HCT116 (cell line): ENCODE measurements at places on chromosomes 16 and 17. TPM values are rescaled to one million over a fixed set of nuclear protein-coding genes. Genes with fewer than 3 reads are reported as not detected.

DNA sequence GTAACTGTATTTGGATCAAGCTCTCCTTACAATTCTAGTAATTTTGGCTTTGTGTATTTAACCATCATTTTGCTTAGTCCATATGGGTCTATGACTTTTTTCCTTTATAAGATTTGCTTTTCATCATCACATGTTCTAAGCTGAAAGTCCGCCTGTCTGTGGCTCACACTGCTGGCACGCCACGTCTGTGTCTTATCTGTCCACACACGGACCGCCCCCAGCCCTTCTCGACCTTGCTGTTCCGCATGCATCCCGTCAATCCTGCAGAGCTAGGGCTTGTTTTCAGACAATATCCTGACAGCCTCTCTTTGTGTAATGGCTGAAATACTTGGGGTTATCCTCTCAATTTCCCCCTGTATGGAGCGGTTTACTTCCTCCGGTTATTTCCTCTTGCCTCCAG lies 8.4 kb upstream of the ALDH3A1 start:
- DNase-seq = no peak

- DNase-seq = no peak
Observed at GRCh38 chr16:88130681-88131080, 179.4 kb downstream of the BANP start.

DNA sequence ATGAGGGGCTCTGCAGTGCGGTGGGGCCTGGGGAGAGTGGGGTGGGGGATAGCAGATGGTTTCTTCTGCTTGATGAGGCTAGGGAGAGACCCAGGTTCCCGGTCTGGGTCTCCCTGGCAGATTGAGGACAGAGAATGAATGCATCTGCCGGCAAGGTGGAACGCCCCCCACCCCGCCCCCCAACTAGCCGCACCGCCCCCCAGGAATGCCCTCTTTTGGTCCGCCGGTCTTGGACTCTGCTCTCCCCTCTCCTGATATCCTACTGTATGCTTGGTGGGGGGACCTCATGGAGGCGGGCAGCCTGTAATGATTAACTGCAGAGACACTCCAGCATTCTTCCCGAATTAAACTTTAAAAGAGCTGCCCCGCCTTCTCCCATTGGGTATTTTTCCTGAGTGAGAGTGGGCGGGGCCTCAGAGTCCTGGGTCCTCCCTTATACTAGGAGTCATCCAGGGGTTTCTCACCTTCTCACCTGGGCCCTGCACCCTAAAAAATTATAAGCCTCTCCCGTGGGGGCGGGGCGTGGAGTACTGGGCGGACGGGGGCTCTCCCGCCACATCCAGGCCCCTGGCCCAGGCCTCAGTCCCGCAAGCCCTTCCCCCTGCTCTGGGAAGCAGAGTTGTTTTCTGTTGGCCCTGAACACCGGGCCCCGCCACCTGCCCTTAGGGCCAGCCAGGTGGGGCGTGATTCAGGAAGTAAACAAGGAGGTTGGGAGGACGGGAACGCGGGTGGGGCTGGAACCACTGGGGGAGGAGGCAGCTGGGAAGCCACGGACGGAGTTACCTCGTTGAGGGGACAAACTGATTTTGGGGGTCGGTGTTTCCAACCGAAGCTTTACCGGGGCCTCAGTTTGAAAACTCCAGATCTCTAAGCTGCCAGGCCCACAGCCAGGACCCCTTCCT lies 1.5 kb downstream of the GRB7 start:
- DNase-seq = peak; percentile 34

GRCh38 chr17:34285286-34285792 lies at the start of gene CCL11:
CCL11 (plus strand) TSS chr17:34285742; CDS start chr17:34285809, 67 bp downstream.
- DNase-seq = no peak

GRCh38 chr17:55749985-55750384 lies 866 bp upstream of the PCTP start:
- no peak for DNase-seq

GRCh38 chr16:17921357-17921978 lies 415.1 kb downstream of the NPIPA8 start:
- peak; percentile 48 for DNase-seq

DNA sequence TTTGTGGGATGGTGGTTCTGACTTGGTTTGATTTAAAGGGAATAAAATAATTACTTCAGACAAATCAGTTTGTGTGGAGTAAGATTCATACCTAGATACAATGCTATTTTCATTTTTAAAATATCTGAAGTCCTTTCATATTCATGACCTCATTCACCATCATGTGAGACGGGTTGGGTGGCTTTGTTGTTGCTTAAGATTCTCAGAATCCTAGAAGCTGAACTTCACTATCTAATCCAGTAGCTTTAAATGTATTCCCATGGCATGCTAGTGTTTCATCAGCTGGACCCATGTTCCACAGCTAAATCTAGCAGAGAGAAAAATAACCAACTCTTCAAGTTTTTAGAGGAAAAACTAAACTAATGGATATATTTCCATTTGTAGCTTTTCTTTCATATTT lies 2.7 kb upstream of the AMFR start:
- no peak for DNase-seq

DNA sequence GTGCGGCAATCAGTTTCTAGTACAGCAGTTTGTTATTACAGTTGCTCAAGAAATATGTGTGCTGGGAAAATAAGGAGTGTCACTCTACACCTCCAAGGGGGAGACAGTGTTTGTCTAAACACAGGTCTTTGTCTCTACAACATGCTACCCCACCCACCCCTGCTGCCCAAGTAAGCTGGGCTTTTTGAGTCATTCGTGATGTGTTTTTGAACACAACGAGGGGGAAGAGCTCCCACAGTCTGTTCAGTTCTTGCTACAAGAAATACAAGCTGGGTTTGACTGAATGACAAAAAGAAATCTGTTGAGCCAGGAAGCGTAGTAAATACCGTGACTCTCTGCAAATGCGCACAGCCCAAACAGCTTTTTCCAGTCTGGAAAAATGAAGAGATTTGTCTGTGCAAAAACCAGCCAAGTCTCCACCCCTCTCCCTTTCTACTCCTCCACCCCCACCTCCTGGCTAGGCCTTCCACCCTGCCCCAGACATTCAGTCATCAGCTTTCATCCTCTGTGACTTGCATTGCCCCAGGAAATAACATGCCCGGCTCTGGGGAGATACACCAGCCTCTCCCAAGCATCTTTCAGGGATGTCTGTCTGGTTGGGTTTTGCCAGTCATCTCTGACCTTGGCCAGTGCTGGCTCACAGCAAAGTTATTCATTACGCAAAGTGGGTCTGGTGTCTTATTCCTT lies 25.7 kb downstream of the CHD9 start:
- DNase-seq = no peak

- DNase-seq = no peak
Observed at GRCh38 chr17:73693071-73693470, 48.8 kb upstream of the SDK2 start.

DNA sequence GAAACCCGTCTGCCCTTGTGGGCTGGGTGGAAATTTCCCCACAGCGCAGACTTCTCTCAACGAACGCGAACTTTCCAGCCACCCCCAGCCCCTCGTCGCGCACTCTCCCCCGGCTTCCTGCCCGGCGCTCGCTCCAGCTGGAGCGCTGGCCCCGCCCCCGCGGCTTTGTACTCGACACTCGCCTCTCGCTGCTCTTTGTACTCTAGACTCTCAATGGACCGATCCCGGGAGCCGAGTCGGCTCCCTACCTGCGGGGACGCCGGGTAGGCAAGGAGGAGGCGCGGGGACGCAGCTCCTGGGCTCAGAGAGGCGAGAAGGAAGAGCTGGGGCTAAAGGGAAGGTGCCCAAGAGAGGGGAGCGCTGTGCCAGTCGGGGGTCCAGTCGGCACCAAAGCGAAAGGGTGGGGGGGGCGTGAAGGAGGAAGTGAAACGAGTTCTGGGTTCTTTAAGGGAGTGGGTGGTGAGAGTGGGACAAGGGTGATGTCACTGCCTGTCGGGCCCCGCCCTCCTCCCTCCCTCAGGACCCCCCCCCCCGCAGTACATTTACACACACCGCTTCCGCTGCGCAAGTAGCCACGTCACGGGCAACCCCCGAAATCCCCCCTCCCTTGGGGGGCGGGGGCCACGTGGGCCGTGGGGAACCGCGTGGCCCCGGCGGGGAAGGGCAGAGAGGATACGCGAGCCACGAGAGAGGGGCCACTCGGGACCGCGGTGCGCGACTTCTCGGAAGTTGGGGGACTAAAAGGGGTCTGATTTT lies 9.7 kb downstream of the KDM6B start:
- DNase-seq = no peak

- DNase-seq = no peak
Observed at GRCh38 chr17:73025041-73025560, 67.4 kb downstream of the SLC39A11 start.

DNA sequence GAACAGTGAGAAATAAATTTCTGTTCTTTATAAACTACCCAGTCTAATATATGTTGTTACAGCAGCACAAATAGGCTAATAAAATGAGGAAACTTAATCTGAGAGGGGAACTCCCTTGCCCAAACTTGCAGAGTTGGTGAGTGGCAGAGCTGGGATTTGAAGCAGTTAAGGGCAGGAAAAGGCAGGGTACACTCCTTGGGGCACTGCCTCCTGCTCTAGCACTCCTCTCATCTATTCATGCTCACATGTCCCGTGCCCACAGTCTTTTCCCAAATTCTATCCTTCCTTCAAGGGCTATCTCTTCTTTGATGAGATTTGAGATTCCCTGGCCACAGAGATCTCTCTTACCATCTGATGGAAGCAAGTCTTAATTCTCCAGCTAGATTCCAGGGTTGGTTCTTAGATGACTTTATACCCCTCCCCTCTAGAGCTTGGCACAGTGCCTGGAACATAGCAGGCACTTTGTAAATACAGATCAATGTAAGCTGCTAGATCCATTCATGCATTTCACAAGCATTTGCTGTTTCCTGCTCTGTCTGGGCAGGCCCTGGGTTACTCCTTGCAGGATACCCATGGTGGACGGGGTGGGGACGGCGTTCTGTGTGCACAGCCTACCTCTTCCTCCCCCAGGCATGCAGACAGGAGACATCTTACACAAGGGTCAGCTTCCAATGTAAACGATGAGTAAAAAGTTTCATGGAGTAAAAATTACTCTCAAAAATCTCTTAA lies 39.2 kb upstream of the ABCC12 start:
- no peak for DNase-seq

- DNase-seq = no peak
Observed at GRCh38 chr17:31696184-31696602, 162.9 kb downstream of the COPRS start.

GRCh38 chr17:17109907-17110306 lies 67.7 kb downstream of the MPRIP start:
- DNase-seq = no peak

DNA sequence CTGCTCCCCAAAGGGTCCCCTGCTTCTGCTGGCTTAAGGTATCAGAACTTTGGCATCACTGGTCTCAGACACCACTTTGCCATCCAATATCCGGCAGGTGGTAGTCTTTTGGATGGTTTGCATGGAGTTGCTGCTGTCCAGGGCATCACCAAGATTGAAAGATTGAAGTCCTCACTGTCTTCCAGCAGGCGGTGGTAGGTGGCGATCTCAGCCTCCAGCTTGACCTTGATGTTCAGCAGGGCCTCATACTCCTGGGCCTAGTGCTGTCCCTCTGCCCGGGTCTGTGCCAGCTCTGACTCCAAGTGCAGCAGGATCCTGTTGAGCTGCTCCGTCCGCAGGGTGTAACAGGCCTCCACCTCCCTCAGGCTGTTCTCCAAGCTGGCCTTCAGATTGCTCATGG lies 43.0 kb upstream of the TMEM97 start:
- no peak for DNase-seq

GRCh38 chr16:87806641-87807546 lies 41.1 kb upstream of the KLHDC4 start:
- DNase-seq = peak; percentile 77

DNA sequence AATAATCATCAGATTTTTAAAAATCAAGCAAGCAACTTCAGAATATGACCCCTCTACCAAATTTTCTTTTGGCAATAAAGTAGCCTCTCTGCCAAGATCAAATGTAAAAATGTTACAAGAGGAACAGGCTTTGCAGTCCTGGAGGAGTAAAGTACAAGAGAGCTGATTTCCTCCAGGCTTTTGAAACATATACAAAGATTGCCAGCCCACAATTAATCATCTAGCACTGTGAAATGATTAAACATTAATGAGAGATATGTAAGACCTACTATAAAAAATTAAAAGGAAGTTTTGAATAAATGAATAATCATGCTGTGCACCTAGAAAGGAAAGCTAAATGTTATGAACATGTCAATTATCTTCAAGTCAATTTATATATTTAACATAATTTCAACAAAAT lies 26.3 kb downstream of the TXNDC11 start:
- DNase-seq = no peak

GRCh38 chr16:70685061-70685937 lies 554 bp downstream of the MTSS2 start:
- no peak for DNase-seq

DNA sequence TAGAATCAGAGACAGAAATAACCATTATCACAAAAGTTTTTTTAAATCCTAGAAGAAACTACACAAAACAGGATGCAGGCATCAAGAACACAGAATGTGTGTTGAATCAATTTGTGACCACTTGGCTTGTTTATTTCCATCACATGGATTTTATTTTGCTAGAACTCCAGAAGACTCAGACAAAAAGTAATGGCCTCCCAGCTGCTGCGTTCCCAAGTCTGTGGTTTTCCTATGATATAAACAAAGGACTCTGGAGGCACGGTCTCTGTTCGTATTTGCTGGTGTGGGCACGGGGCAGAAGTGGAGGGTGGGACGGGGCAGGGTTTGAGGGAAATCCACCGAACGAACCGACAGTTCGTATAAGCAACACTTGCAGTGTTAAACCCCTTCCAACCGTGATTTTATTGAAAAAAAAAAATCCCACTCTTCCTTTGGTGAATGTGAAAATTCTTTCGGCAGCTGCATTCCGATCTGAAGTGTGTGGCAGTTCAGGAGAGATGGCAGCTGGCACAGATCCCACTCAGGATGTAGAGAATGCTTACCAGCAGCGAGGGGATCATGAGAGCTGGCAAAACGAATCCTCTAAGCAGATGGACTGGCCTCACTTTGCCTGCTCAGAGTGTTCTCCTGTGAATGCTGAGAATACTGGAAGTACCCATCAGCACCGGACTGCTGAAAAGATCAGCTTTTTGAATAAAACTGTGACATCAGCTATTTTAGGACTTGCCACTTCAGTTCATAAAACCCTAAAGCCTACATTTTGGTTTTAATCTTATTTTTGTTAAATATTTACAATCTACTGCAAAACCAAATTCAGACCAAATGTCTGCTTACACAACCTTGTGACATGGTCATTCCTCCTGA lies 165.2 kb downstream of the VPS53 start:
- no peak for DNase-seq

GRCh38 chr16:56246051-56246817 lies 54.9 kb downstream of the GNAO1 start:
- DNase-seq = no peak

CCDC102A gene
- total RNA-seq = 4.5 TPM

TSC2 gene
- total RNA-seq = 74.1 TPM

CD300E gene
- total RNA-seq = not detected

ORAI3 gene
- total RNA-seq = 9.0 TPM

NPIPA7 gene
- total RNA-seq = 4.5 TPM
